Activated CD4-positive, alpha-beta T cell treated with anti-CD3 and anti-CD28 coated beads for 48 hours (primary cell): ENCODE measurements at places on chromosomes 7 and 10.
A peak's percentile ranks its signal among the peaks of the same experiment; 100 is the strongest.

- no peak for DNase-seq
These were observed 103.1 kb downstream of the ZFAND4 start for GRCh38 chr10:45569471-45569870.

- DNase-seq, result no peak
These were observed 54.5 kb upstream of the DDC start for GRCh38 chr7:50619684-50620083.

DNA sequence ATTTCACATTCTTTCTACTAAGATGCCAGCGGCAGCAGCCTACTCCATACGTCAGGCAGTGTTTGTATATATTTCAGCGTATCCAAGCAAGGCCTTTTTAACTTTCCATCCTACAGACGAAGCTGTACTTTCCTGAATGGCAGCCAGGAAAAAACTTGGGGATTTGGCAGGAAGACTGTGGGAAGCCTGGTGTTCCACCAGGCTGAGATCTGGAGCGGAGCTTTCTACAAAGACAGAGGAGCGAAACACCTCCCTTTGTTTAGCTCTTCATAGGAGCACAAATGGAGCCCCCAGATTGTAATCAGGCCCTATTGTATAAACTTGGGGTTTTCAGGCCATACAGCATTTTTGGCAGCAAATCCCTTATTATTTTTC, 143.8 kb downstream of the TES start:
- DNase-seq, result no peak

- DNase-seq, result no peak
These were observed 9.3 kb downstream of the CDC14C start for GRCh38 chr7:48933549-48934085.

- no peak for DNase-seq
These were observed 224.3 kb downstream of the POU6F2 start for GRCh38 chr7:39202041-39202440.

DNA sequence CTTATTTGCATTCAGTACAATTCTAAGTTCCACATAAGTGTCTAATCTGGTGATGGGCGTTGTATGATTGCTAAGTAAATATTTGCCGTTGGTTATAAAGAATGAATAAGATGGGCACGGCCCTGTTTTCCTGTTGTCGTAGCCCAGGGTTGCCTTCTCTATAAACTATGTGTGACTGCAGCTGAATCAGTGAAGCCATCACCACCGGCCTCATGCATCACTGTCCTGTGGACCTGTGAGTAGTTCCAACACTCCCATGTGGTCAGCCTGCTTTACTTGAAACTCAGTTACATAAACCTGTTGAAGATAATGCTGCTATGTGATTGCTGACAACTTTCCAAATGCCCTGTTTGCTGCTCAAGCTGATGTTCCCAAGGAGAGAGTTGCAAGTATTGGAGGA, 21.6 kb upstream of the KLF6 start:
- DNase-seq, result no peak

DNA sequence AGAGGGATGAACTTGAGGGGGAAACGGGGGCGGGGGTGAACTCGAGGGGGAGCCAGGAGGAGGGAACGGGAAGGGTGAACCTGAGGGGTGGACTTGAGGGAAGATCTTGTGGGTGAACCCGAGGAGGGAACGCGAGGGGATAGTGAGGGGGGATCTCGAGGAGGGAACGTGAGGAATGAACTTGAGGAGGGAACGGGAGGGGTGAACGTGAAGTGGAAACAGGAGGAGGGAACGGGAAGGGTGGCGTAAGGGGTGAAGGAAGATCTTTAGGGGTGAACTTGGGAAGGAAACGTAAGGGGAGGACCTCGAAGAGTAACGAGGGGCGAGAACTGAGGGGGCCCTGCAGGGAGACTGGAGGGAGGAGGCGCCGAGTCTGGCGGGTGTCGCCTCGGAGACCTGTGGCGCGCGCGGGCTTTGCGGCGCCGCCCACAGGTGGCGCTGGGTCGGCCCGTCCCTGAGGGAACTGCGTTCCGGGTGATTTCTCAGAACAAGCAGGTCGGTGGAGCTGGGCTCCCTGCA, 651 bp downstream of the MYO3A start:
- peak; percentile 31 for DNase-seq

GRCh38 chr7:47782792-47783191, 165.5 kb downstream of the PKD1L1 start:
- DNase-seq, result no peak

GRCh38 chr7:2461268-2462026, 14.8 kb downstream of the GRIFIN start:
- DNase-seq, result no peak

DNA sequence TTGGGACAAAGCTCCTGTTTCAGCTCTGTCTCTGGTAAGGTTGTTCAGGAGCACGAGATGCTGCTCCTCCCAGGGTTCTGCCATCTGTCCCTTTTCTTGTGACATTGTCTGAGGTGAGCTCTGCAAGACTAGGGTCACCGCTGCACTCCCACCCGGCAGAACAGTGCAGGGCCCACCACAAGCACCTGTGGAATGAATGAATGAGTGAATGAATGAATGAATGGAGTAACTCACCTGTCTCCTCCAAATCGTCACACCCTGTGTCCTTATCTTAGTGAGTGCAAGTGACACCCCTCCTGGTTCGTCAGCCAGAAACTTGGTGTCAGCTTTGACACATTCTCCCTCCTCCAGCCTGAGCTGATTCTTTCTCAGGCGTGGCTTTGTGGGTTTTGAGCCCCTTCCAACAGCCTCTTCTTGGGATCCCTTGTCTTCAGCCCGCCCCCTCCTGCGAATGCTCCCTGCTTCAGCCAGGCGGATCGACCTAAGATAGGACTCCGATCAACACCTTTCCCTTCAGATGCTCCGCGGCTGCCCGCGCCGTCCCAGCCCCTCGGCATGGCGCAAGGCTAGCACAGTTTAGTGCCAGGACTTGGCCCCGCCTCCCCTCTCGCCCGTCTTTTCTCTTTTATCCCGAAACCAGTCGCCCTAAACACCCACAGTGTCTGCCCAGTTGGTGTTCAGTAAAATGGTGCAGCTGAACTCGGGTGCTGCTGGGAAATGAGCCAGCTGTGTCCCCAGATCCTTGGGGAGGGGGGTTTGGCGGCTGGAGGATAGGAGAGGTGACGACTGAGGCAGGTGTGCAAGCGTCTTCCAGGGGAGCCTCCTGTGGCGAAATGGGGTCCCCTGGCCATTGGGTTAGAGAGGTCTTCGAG, 89.3 kb downstream of the BEND7 start:
- DNase-seq, result peak; percentile 12

DNA sequence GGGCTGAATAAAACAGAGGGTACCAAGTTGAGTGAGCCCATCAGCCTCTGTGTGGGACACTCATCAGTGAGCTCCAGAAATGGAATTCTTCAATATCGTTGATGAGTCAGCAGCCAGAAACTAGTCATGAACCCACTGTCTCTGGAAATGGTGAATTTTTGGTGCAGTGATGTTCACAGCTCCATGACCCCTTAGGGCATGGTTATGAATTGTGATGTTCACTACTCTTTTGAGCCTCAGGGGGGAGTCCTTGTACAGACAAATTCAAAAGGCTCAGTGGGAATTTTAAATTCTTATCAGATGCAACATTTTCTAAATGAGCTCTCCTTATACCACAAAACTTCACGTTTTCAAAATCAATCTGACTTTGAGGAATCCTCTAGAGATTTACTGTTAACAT, 335.7 kb downstream of the PHTF2 start:
- DNase-seq, result no peak

GRCh38 chr10:44298713-44299112, 86.2 kb downstream of the CXCL12 start:
- no peak for DNase-seq

GRCh38 chr7:9488555-9488954, 1055.1 kb downstream of the NXPH1 start:
- no peak for DNase-seq

DNA sequence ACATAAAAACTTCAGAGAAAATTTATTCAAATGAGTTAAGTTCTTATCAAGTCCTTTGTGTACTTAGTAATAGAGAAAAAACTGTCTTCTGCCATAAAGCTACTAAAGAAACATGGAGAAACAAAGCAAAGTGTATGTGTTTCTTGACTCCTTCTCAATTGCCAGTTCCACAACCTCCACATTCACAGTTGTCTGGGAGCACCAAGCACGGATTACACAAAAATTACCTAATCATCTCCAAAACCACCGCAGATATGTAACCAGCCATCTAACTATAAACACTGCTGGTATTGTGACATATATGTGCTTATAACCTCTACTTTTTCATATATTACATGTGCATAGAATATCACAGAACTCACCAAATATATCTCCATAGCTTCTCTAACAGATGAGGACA, 23.1 kb downstream of the MAGI2 start:
- DNase-seq, result no peak

DNA sequence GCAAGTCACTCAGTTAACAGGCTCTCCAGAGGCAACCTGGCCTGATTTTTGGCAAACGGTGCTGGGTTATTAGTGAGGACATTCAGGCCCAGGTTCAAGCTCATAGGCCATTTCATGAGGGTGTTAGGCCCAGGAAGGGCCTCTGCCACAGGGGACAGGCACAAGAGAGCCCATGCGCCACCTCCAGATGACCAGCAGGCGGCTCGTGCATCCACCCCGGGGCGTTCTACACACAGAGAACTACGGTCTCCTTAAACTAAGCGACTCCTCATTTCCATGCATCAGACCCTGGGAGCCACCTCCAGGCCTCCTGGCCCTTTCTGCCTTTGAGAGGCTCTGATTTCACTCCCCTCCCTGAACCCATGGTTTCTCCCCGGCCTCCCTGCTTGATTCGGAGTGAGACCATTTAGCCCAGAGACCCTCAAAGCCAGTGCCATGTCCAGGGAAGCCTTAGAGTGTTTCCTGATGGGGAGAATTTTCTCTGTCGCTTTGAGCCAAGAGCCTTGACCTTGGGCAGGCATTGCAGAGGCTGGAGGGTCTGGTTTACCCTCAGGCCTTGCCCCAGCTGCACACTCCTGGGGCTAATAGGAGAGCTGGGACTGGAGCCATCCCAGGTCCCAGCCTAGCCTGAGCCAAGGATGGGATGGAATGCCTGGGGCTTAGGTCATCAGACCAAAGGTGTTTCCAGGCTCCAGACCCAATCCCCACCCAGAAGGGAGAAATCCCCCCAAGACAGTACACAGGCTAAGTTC, 188.0 kb downstream of the GRID1 start:
- DNase-seq, result peak; percentile 14

DNA sequence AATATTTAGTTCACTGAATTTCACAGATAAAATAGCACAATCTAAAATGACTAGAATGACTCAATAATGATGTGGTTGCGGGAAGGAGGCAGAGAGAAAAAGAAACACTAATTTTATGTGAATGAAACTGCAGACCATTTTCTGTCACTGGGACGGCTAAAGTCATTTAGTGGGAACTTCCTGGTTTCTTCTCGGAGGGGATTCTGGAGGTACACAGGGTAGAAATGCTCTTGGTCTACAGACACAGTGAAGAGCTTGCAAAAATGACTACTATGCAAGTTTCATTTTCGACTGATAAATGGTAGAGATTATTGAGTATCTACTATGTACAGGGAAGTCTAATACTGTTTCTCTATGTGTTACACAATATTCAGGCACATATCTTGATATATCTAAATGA, 63.5 kb upstream of the LRRN3 start:
- DNase-seq, result no peak

DNA sequence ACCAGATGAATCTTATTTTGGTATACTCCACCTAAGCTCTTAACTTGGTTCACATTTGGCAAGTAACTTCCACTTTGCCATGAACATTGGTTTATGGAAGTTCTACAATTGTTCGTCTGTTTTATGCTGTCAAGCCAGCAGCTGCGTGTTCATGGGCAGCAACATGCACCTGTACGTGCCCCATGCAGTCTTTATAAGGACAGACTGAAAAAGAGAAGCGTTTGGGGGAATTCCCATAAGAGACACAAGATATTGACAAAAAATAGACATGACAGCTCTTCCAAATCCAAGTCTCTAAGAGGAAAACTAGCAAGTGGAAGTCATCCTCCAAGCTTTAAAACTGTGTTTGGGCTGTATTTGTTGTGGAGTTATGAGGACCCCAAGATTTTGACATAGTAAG, 151.6 kb downstream of the SLC16A9 start:
- DNase-seq, result no peak

GRCh38 chr10:96374639-96374984, 15.8 kb upstream of the OPALIN start:
- DNase-seq, result no peak

- DNase-seq, result no peak
These were observed 183.8 kb downstream of the CAMK1D start for GRCh38 chr10:12533151-12533550.

- no peak for DNase-seq
These were observed 66.0 kb downstream of the SUGCT start for GRCh38 chr7:40200791-40201190.

DNA sequence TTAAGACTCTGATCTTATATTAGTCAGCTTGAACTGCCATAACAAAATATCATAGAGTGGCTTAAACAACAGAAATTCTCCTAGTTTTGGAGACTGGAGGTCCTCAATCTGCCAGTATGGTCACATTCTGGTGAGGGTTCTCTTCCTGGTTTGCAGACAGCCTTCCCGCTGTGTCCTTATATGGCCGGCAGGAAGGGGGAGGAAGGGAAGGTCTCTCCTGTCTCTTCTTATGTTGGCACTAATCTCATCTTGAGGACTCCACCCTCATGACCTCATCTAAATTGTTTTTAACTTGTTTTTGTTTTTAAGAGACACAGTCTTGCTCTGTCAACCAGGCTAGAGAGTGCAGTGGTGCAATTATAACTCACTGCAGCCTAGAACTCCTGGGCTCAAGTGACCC, 53.1 kb downstream of the VPS41 start:
- no peak for DNase-seq

DNA sequence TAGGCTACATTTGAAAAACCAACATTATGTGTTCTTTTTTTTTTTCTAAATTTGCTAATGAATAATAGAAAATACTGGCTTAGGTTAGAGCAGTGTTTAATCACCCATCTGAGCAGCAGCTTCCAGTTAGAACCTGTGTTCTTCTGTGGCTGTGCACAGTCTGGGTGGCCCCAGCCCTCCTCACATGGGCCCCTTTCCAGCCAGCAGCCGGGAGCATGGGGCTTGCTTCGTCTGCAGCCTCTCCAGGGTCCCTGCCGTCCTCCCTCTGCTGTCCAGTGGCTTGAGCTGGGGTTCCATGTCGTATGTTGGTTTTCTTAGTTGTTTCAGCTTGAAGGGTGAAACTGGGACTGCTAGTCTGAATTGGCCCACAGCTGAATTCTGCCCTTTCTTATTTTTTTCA, 37.3 kb downstream of the BNIP3 start:
- no peak for DNase-seq

DNA sequence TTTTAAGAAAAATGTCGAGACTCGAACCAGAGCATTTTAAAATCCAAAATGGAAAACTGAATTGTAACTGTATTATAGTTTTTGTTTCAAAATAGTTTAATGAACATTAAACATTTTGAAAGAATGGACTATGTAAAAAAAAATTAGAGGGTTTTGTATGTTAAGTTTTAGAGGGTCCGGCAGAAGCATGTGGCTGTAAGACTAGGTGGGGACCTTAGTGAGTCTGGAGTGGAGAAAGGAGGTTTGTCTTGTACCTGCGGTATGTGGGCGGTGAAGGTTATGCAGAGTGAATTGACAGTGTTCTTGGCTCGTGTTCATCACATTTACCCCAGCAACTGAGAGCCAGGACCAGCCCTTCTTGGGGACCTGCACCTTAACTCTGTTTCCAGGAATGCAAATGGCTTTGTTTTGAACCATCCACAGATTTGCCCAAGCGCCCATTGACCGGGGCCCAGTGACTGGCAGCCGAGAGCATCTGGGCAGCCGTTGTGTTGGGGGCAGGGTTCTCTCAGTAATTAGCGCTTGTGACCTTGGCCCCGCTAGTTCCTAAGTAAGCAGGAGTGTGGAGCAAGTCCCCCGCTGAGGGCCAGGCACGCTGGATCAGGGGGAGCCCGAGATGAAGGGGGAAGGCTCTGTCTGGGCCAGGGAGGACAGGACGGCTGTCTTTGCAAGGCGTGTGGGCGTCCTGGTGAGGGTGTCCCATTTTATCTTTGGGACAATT, 1.4 kb upstream of the KLF6 start:
- peak; percentile 61 for DNase-seq
